ENCODE measurements at places on chromosomes 3 and 15.

DNA sequence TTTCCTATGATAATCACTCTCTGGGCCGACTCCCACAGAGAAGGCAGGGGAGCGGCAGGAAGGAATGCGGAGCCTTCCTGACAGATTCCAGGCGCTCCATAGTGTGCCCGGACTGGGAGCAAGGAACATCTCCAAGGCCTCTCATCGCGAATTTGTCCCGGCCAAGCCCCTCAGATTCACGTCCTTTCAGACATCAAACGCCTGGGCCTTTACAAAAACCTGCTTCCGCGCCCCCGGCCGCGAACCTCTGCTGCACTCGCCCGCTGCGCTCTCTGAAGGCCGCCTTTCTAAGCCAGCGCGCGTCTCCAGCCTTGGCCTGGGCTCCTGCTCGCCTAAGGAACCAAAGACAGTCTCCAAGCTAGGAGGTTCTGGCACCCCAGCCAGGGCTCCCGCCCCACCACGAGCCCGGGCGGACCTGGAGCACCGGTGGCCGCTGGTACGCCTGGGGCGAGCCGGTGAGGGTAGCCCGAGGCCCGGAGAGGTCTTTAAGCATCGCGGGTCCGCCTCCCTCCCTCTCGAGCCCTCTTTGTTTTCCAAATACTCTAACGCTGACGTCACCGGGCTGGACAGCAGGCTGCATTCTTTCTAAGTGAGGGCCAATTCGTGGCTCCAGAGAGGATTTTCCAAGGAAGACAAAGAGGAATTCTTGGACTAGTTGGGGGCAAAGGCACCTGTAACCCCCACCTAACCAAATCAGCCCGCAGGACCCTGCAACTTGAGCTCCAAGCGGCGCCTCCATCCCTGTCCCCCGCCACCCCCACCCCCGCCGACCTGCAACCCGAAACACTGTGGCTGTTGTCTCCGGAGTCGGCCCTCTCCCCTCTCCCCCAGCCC is 759 bp downstream of the AMOTL2 start:
- DNase-seq, result no peak

GRCh38 chr3:98612996-98613517 is 19.6 kb upstream of the CPOX start:
- DNase-seq, result no peak

DNA sequence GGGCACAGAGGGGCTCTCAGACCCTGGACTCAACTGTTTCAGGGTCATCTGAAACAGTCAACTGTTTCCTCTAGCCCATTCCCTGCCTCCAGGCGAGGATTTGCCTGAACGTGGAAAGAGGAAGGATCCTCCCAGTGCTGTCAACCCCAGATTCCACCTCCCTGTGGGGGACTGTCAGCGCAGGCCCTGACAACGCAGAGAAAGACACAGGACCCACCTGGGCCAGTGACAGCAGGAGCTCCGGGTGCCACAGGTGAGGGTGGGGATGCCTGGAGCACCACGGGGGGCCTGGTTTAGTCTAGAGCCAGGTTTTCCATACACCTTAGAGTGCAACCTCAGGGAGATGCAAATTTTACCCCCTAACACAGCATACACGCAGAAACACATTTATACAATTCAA is 19.5 kb upstream of the LAMP3 start:
- no peak for DNase-seq

DNA sequence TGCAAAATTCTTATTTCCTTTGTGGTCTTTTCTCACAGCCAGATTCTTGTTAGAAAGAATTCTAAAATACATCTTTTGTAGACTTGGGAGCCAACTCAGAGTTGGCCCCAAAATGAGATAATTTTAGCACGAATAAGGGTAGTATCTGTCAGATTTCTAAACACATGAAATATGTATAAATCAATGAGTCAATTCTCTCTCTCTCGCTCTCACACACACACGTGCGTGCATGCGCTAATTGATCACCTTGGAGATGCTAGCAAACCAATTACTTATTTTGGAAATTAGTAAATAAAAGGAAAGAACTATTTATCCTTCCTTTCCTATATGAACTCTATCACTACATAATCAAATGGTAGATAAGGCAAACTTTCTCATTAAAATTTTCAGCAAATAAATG is 32.9 kb upstream of the PIK3R4 start:
- DNase-seq, result no peak

DNA sequence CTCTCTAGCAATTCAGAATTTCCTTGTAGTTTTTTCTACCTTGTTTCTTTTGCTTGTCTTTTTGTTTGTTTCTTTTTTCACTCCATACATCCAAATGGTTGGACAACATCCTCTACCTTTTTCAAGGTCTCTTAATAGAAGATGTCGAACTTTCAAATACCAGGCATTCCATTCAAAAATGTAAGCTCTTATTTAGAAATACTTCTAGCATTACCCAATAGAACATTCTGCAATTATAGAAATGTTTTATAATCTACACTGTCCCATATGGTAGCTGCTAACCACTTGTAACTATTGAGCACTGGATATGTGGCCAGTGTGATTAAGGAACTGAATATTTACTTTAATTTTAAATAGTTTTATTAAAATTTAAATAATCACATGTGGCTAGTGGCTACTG is 196.2 kb upstream of the MRPL3 start:
- DNase-seq, result no peak

GRCh38 chr15:91782221-91782620 is 71.3 kb upstream of the SLCO3A1 start:
- no peak for DNase-seq

GRCh38 chr3:29515451-29515850 is 234.6 kb downstream of the RBMS3 start:
- DNase-seq, result no peak

DNA sequence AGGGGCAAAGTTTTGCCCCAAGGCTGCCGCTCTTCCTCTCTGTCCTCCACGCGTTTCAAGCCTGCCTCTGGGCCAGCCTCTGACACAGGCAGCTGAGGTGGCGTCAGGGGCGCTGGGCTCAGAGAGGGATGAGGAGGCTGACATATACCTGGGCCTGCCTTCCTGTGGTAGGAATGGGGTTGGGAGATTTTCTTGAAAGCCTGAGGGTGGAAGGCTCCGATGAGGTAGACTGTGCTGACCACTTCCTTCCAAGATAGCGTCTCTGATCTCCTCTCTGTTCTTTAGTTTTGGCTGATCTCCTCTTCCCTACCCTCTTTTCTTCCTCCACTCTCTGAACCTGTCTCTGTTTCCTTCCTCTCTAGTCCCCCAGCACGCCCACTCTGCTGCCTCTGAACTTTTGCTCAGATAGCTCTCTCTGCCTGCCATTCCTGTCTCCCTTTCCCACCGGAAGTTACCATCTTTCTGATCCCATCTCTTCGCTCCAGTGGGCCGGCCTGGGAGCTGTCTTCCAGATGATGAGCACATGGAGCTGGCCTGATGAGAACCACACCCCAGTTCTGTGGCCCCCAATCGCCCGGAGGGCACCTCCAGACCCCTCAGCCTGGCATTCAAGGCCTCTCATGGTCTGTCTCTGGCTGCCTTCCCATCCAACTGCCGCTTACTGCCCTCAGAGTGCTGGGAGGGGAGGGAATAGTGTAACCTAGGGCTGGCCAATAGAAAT is 32.5 kb upstream of the LCTL start:
- DNase-seq, result no peak

DNA sequence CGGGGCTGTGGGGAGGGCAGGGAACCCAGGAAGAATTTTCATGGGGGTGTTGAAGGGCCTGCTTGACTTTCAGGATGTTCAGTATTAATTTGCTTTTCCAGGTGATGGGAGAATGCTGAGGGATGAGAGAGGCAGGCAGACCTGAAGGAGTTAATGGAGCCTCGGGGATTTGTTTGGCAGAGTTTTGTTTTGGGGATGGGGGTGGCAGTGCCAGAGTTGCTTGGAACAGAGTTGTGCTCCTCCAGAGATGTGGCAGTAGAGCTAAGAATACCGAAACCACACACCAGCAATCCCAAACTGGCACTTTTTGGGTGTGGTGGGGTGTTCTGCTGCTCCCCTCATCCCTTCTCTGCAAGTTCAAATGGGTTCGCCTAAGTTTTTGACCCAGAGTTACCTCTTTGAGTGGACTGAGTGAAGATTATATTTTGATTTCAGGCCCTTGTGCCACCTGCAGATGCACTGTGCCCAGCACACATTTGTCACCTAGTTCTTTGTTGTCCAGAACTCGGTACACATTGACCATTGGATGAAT is 1.6 kb downstream of the BOC start:
- no peak for DNase-seq

DNA sequence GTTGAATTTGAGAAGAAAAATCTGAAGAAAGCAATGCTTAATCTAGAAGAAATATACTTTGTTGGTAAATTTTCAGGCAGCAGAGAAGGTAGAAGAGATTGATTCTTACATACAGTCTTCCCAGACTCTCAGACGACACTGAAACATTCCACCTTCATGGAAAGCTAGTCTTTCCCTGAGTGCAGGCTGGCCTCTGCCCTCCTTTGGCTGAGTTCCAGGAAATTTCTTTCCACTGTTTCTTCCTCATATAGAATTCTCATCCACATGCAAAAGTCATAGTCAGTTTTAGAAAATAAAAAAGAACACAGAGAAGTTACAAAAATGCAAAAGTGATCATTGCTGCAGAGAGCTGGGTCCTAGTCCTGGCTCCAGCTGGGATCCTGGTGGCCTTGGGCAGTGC is 142.5 kb upstream of the PRR23C start:
- no peak for DNase-seq

DNA sequence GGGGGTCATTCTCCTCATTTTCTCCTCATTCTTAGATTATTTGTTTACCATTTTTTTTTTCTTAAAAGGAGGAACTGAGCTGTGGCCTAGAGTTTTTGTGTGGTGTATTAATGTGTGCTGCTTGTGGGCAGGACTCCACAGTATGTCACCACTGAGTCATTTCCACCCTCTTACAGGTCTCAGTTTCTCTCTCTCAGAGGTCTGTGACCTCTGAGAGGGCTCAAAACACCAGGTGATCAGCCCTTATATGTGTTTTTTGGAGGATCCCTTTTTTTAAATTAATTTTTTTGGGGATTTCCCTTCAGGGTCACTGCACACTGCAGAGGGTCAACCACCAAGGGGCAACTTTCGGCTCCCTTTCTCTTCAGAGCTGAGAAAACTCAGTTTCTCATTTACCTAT is 166.4 kb downstream of the SUCNR1 start:
- no peak for DNase-seq

- no peak for DNase-seq
Observed at GRCh38 chr3:32719931-32720330, 34.9 kb downstream of the CNOT10 start.

- DNase-seq, result no peak
Observed at GRCh38 chr3:11808231-11808630, 38.5 kb downstream of the TAMM41 start.

DNA sequence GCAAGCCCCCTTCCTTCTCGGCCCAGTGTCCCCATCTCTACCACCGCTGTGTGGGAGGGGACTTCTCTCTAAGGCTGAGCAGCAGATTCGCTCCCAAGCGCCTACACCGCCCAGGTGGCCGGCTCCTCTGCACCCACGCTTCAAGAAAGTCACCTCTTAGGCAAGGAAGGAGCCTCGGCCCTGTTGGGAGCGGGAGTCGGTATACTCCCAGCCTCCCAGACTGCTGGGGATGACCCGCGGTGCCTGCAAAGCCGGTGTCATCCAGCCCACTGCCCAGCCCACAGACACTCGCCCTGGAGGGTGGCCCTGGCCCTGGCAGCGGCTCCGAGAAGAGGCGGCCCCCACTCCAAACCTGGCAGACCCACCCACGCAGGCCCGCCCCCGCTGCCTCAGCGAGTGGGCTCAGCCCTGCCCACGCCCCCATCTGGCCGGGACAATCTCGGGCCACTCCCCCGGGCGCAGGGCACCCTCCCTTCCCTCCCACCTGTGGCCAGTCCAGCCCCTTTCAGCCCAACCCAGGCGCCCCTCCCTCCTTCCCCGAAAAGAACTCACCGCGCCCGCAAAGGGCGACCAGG is 396 bp downstream of the CHRNB4 start:
- no peak for DNase-seq

All from GDM1 (cell line).